HT-29 (cell line): ENCODE measurements at places on chromosomes 16 and 17.

GRCh38 chr17:40224718-40225550 lies 5.8 kb downstream of the WIPF2 start:
- no peak for DNase-seq

GRCh38 chr16:8936421-8936820 lies 27.3 kb downstream of the USP7 start:
- DNase-seq = peak; percentile 51

DNA sequence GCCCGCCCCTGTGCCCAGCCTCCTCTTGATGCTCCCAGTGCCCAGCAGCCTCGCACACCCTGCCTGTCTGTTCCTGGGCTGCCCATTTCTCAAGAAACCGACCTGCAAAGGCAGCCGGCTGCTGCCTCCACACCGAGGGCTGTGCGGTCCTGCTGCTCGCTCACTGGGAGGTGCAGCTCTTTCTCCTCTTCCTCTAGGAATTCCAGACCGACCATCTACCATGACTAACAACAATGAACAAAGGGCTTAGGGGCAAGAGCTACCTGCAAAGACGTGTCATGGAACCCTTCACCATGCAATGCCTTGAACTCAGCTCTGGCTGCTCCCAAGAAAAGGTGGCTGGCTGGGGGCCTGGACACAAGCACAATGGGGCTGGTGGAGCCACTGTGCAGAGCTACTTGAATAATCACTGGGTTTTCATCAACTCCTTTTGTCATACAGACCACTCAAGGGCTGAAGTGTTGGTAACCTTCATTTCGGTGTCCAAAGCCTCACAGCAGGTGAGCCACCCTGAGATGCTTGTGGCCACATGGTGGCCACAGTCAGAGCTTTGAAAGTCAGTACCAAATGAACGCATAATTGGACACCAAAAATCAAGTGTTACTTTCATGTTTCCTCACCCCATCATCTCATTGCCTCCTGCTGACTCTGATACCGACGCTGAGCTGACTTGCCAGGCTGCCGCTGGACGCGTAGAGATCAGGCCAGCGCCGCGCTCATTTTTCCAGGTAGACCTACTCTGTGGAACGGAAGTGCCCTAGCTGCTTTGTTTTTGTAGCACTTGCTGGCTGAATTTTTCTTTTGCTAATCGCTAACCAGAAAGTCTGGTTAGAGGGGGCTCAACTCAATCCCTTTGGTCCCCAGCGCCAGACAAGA lies 19.8 kb downstream of the CYB561 start:
- no peak for DNase-seq

- DNase-seq = no peak
Measured at GRCh38 chr17:83186751-83187421, 107.5 kb downstream of the METRNL start.

- no peak for DNase-seq
Measured at GRCh38 chr17:48143629-48144028, 36.1 kb downstream of the SNX11 start.

GRCh38 chr17:28047806-28048205 lies 5.3 kb downstream of the NLK start:
- DNase-seq = no peak
